ENCODE measurements at places on chromosomes 16 and 17. TPM values are rescaled to one million over a fixed set of nuclear protein-coding genes. Genes with fewer than 3 reads are reported as not detected.

The CHST6 gene
- total RNA-seq: not detected

DNA sequence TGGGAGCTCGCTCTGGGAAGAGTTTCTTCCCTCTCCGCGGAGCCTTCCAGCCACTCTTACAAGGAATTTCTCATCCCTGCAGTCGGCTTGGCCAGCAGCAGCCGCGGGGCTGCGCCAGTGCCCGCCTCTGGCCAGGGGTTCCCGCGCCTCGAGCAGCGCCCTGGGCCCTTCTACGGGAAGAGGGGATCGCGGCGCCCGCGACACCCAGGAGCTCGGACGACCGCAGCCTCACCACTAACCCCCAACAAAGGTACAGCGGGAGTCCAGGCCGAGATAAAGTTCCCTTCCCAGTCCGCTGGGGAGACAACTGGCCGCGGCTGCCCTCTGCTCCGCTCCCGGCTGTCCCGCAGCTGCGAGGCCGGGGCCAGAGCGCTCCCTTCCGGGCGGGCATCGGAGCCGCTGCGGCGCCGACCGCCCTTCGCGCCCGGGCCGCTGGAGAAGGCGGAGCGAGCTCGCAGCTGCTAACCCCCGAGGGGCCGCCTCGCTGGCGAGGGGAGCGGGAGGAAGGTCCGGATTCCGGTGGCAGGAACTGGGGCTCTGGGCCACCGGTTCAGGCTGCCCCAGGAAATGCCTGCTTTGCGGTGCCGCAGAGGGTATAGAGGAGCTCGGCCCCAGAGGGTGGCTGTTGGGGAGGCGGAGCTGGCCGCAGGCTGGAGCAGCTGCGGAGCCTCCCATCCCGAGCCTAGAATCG is 3.6 kb upstream of the HS3ST3B1 start:
- DNase-seq: peak; percentile 38

- no peak for DNase-seq
Observed at GRCh38 chr16:4052096-4052495, 64.1 kb downstream of the ADCY9 start.

The ATAD5 gene
- 1.3 TPM for total RNA-seq

- DNase-seq: no peak
Observed at GRCh38 chr16:35306915-35307314, 1847.5 kb downstream of the TP53TG3F start.

The CMTM2 gene
- total RNA-seq: not detected

- peak; percentile 35 for DNase-seq
Observed at GRCh38 chr17:77371888-77372443, 231.2 kb downstream of the SEC14L1 start.

- no peak for DNase-seq
Observed at GRCh38 chr16:23333034-23333579, 31.0 kb downstream of the SCNN1B start.

The TPSD1 gene
- not detected for total RNA-seq

GRCh38 chr16:75248536-75249380 is 2.7 kb downstream of the BCAR1 start:
- DNase-seq: no peak

DNA sequence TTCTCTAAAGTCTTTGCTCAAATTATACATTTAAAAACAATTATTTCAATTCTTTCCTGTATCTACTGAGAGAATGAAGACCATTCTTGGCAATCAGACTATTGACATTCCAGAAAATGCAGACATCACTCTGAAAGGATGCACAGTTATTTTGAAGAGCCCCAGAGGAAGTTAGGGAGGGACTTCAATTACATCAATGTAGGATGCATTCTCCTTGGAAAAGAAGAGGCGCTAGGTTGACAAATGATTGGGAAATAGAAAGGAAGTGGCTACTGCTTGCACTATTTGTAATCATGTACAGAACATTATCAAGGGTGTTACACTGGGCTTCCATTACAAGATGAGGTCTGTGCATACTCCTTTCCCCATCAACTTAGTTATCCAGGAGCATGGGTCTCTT is 74.3 kb downstream of the SSH2 start:
- no peak for DNase-seq

The TNFSF13 gene
- 55.4 TPM for total RNA-seq

- no peak for DNase-seq
Observed at GRCh38 chr17:238071-238963, 56.9 kb upstream of the DOC2B start.

The RAMP2 gene
- total RNA-seq: 15.2 TPM

GRCh38 chr17:609232-609810 is 105.3 kb downstream of the VPS53 start:
- no peak for DNase-seq

GRCh38 chr16:28090646-28091377 is 27.3 kb upstream of the GSG1L start:
- no peak for DNase-seq

DNA sequence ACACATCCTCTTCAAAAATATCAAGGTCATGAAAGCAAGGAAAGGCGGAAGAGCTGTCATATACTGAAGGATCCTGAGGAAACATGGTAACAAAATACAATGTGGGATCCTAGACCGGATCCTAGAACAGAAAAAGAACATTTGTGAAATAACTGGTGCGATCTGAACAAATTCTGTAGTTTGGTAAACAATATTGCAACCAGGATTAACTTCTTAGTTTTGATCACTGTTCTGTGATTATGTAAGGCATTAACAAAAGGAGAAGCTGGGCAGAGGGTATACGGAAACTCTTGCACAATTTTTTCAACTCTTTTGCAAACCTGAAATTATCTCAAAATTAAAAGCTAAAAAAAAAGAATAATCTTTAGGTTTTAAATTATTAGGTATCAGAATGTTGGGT is 109.7 kb downstream of the TRIM37 start:
- DNase-seq: no peak

DNA sequence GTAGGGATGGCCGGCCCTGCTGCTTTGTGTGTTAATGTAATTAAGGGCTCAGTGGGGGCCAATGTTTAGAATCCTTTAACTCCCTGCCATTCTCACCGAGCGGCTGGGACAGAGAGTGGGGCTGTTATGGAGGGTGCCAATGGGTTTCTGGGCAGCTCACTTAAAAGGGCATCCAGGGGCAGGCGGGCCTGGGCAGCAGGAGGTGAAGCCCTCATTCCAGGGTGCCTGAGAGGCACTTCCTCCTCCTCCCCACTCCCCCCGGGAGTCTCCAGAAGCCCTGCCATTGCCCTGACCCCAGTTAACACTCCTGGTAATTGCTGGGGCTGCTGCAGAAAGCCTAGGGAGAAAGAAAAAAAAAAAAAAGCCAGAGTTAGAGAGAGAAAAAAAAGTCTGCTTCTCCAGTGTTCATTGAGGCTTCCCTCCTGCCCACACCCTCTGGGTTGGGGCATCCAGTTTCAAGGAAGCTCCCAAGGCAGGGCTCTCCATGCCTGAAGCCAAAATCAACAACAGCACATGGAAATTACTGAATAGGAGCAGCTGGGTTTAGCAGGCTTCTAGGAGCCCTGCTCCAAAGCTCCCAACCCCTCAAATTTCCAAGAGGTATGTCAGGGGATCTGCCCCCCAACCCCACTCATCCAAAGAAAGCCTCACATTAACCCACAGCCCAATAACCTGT is 28.0 kb downstream of the CUEDC1 start:
- peak; percentile 77 for DNase-seq

The SMIM5 gene
- total RNA-seq: not detected

DNA sequence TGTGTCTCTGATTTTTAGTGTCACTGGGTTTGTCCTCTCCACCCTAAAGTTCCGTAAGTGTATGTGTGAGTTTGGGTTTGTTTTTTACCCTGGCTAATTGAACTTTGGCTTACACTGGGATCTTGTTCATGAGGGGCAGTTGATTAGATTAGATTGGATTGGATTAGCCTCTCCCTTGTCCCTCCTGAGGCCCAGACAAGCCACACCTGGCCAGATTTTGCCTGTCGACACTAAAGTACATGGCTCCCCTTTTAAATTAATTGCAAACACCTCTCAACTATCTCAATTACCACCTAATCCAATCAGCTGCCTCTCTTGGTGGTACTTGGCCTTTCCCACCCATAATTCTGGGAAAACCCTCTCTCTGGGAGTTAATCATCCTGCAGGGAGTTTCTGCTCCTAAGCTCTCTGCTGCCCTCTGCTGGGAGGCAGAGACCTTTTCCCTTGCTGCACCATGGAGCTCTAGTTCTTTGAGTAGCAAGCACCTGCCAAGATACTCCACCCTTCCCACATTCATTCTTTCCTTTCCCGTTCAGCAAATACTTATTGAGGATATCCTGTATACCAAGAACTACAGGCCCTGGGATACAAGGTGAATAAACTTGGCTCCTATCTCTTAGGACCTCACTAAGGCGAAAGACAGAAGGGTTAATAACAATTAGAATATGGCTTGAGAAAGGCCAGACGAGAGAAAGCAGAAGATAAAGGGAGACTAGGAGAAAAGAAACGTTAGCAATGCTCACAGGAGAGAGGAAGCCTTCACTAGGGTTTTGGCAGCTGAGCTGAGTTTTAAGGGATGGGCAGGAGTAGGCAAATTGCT is 60.0 kb upstream of the MPHOSPH6 start:
- peak; percentile 88 for DNase-seq
